ENCODE measurements at places on chromosomes 4 and X.

DNA sequence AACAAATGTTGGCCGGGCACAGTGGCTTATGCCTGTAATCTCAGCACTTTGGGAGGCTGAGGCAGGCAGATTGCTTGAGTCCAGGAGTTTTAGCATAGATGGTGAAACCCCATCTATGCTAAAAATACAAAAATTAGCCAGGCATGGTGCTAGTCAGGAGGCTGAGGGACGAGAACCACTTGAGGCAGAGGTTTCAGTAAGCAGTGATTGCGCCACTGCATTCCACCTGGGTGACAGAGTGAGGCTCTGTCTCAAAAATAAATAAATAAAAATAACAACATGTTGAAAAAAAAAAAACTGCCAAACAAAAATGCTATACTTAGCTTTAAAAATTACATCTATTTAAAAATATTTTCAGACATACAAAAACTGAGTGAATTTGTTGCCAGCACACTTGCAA lies 374.2 kb upstream of the SMIM31 start:
- DNase-seq: no peak

GRCh38 chrX:153925739-153926551 lies at the start of gene ARHGAP4:
Gene ARHGAP4, minus strand, starts transcription at chrX:153926264. Its CDS starts 62 bp downstream, at chrX:153926202.
- peak; percentile 78 for DNase-seq

GRCh38 chr4:70511365-70511764 lies 7.0 kb upstream of the AMTN start:
- DNase-seq: no peak

- DNase-seq: peak; percentile 65
Measured at GRCh38 chrX:14095702-14096101, 66.0 kb upstream of the GEMIN8 start.

DNA sequence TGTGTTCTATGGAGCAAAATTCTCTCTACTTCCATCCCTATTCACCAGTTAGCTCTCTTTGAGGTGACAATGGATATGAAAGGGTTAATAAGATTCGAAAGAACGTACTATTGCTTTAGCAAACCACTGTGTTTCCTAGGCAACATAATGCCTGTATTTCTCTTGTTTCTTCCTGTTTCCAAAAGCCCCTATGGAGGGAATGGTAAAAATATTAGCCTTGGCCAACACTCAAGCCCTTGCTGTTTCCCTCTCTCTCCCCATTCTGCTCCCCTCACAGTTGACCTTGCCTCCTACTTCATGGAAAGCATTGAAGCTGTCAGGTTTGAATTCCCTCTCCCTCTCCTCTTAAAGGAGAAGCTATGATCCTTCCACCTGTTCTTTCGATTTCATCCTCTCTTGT lies 9.6 kb upstream of the PGRMC1 start:
- no peak for DNase-seq

DNA sequence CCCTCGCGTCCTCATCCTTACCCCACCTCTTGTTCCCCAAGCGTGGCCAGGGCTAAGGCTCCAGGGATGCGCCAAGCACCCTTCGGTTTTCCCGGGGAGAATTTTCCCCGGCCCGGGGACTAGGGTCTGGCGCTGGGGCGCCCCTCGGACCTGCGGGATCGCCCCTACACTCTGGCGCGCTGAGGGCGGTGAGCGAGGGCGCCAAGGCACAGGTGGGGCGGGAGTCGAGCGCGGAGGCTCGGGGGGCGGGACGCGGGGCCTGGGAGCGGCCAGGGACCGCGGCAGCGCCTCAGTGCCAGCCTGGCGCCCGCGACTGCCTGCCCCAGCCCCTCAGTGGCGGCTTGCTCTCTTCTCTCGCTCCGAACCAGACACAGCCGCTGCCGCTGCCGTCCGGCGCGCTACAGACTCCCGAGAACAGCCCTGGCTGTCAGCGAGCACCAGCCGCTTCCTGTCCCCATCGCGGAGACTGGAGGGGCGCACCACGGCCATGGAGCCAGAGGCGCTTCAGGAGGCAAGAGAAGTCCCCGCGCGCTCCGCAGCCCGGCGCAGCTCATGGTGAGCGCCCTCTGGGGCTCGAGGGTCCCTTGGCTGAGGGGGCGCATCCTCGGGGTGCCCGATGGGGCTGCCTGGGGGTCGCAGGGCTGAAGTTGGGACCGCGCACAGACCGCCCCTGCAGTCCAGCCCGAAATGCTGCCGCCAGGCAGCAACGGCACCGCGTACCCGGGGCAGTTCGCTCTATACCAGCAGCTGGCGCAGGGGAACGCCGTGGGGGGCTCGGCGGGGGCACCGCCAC lies at the start of gene DRD5:
TSS of gene DRD5 (plus strand) at position 292 of the 793 bp plus-strand sequence. CDS start at position 688, 396 bp downstream.
- no peak for DNase-seq

DNA sequence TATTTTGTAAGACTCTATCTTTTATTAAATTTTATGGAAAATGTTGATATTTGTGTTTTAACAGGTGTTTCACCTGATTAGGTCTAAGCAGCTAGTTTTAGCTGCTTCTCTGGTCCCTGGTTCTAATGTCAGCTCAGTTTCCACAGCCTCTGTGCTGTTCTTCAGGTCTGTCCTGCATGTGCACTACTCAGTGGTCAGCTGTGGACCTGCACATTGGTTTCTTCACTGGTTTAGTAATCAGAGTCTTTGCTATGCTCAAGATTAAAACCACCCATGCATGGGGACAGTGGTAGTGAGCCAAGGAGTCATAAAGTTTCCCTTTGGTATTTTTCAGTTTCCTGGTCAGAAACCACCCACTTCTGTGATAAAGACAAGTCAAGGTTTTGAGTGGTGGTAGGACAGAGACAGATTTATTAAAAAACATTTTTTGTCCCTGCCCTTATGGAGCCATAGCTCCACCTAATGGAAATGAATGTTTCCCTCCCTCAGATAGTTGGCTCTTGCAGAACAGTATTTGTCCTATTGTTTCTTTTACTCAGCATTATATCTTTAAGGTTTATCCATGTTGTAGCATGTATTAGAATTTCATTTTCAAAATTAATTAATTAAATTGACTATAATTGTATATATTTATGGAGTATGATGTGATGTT lies 36.8 kb upstream of the VBP1 start:
- no peak for DNase-seq

GRCh38 chr4:124266721-124267120 lies 445.8 kb downstream of the ANKRD50 start:
- no peak for DNase-seq

DNA sequence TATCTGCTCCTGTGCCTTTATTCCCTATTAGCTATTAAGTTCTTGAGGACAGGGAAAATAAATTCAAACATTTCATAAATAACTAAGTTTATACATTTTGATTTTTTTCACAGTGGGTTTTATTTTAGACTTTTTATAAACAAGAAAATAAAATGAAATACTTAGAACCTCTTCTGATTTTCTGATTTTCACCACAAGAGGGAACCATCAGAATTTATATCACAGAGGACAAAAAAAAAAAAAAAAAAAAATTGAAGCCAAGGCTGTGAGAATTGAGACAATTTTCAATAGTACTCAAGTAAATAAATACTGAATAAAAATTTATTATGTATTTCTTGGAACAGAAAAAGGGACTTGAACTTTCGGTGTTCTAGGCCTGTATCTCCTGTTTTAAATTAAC lies 288.1 kb downstream of the SH3BGRL start:
- DNase-seq: no peak

GRCh38 chrX:26925088-26925487 lies 538.1 kb downstream of the PPP4R3C start:
- no peak for DNase-seq

DNA sequence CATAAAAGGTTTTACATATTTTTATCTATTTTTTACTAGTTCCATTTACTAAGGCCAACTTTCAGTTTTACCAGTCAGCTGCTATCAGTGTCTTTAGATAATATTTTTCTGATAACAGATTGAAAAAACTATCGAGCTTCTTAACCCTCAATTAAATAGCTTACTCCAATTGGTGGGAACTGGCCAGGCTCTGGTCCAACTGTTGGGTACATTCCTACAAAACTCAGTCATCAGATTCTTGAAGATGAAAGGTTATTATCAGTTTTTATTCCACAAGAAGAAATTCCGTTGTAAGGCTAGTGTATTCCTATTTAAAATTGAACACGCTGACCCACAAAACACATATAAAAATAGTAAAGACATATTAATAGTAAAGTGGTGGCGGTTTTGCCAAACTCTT lies 346.2 kb downstream of the MAPK10 start:
- DNase-seq: no peak

- no peak for DNase-seq
Measured at GRCh38 chr4:186592966-186593586, 37.7 kb upstream of the MTNR1A start.

DNA sequence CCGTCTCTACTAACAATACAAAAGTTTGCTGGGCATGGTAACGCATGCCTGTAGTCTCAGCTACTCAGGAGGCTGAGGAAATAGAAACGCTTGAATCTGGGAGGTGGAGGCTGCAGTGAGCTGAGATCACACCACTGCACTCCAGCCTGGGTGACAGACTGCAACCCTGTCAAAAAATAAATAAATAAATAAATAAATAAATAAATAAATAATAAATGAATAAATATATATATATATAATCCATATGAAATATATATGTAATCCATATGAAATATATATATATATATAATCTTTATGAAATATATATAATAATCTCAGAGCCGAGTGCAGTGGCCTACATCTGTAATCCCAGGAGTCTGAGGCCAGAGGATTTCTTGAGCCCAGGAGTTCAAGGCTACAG lies 17.8 kb upstream of the RBPJ start:
- DNase-seq: no peak

DNA sequence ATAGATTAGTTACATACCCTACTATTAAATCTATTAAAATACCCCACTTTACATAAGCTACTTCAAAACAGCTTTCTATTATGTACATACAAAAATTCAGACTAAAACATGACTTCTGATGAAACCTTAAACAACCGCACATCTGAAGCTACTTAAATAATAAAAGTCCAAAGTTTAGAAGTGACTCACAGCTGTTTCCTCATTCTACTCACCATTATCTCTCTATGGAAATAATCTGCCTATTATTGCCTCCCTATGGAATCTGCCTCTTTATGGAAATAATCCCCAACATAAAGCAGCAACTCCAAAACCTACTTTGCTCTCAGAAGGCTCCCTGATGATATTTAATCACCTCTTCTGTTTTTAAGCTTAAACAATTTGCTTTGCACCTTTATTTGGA lies 15.7 kb upstream of the BANK1 start:
- no peak for DNase-seq

DNA sequence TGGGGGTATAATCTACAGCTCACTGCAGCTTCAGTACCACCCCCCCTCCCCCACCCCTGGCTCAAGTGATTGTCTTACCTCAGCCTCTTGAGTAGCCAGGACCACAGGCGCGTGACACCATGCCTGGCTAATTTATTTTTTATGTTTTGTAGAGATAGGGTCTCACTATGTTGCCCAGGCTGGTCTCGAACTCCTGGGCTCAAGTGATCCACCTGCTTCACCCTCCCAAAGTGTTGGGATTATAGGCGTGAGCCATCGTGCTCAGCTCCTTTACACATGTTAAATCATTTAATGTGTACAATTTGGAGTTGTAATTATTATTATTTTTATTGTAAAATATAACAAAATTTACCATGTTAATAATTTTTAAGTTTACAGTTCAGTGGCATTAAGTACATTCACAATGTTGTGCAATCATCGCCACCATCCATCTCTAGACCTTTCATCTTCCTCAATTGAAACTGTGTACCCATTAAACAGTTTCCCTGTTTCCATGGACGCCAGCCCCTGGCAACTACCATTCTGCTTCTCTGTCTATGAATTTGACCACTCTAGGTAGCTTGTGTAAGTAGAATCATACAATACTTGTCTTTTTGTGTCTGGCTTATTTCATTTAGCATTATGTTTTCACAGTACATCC lies 6.1 kb downstream of the SLAIN2 start:
- DNase-seq: no peak

DNA sequence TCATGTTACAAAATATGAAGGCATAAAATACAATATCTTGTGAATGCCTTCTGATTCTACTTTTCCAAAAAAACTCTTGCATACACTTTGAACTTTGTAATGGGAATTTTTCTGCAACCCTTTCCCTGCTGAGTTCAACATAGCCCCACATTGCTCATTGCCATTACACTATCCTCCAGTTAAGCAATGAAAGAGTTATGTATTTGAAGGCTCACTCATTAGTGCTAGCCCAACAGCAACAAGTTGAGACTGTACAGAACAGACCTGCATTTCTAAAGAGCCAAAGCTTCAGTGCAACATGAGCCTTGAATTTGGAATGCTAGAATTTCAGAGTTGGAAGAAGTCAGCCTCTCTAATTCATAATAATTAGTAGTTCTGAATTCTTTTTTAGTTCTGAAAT lies 44.4 kb upstream of the STAG2 start:
- DNase-seq: no peak

DNA sequence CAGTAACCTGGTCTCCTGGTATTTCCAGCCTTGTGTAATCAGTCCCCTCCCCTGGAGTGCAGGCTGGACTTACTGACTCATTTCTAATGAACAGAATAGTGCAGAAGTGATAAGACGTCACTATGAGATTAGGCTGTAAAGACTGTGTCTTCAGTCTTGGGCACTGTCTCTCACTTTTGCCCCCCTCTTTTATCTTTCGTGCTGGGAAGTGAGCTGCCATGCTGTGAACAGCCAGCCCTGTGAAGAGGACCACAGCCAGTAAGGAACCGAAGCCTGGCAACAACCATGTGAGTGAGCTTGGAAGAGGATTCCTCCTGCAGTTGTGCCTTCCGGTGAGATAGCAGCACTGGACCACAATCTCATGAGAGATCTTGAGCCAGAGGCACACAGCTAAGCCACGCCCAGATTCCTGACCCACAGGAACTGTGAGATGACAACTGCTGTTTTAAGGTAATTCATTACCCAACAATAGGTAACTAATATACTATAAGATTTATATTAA lies 67.5 kb upstream of the GPR34 start:
- no peak for DNase-seq

DNA sequence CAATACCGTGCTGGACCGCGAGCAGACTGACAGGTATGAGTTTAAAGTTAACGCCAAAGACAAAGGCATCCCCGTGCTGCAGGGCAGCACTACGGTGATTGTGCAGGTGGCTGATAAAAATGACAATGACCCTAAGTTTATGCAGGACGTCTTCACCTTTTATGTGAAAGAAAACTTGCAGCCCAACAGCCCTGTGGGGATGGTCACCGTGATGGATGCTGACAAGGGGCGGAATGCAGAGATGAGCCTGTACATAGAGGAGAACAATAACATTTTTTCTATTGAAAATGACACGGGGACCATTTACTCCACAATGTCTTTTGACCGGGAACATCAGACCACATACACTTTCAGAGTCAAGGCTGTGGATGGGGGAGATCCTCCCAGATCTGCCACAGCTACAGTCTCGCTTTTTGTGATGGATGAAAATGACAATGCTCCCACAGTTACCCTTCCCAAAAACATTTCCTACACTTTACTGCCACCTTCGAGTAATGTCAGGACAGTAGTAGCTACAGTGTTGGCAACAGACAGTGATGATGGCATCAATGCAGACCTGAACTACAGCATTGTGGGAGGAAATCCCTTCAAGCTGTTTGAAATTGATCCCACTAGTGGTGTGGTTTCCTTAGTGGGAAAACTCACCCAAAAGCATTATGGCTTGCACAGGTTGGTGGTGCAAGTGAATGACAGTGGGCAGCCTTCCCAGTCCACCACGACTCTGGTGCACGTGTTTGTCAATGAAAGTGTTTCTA lies 3.2 kb downstream of the PCDH7 start:
- DNase-seq: no peak

GRCh38 chrX:45404206-45404605 lies 203.5 kb upstream of the DIPK2B start:
- DNase-seq: no peak
